HCT116 (cell line): ENCODE measurements at places on chromosomes 4 and X.

- DNase-seq = no peak
These were observed 111.5 kb downstream of the AFAP1 start for GRCh38 chr4:7828011-7828720.

- DNase-seq = no peak
These were observed 42.5 kb upstream of the ZNF157 start for GRCh38 chrX:47327902-47328301.

- DNase-seq = no peak
These were observed 17.0 kb upstream of the MAPK10 start for GRCh38 chr4:86376850-86377249.

DNA sequence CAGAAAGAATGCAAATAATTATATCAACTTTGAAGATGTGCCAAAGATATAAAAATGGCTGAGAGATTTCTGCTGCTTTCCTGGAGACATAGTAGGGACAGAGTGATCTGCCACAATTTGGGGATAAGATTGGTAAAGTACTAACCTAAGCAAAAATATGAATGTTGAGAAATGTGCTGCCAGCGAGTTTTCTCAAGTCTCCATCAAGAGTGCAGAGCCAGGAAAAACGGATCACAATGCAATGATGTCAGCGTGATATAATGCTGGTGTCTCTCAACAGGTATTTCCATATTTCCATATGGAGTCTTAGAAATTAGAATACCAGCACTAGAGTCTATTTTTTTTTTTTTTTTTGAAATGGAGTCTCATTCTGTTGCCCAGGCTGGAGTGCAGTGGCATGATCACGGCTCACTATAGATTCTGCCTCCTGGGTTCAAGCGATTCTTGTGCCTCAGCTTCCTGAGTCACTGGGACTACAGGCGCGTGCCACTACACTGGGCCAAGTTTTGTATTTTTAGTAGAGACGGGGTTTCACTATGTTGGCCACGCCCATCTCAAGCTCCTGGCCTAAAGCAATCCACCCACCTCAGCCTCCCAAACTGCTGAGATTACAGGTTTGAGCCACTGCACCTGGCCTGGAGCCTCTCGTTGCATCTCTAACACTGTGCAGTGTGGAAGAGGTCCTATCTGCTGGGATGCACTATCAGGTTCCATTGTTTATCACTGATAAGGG lies 893.5 kb downstream of the TRIML1 start:
- DNase-seq = no peak

DNA sequence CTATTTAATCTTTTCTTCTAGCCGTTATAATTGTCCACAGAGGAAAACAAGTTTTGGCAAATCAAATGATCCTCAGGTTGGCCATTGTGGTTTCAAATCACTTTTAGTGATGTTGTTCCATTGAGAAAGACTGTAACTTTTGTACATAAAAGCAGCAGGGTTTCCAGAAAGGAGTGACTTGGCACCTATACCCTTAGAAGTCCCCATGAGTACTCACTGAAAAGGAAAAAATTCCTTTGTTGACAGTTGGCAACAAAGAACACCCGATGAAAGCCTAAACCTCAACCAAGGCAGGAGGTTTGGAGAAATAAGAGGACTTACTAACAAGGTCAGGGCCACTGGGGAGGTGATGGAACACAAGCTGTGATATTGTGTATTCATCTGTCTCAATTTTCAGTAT lies 474.4 kb downstream of the RAPGEF2 start:
- DNase-seq = no peak

DNA sequence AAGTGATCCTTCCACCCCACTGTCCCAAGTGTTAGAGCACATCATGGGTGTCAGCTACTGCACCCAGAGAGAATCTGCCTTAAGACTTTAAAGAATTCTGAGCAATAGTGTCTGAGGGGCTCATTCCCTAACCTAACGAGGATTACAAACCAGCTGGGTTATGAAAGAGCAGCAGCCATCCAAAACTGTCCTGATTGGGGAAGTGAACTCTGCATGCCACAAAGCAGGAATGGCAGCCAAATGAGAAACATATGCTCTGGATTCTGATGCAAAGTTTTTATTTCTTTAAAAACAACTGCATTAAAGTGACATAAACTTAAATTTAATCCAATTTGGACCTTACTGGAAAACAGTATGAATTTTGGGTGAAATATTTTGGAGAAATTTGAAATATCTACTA lies 103.2 kb downstream of the ANXA3 start:
- no peak for DNase-seq

GRCh38 chr4:176413171-176413570 lies 93.4 kb downstream of the SPCS3 start:
- DNase-seq = no peak

GRCh38 chrX:27446423-27446822 lies 16.7 kb downstream of the PPP4R3C start:
- DNase-seq = no peak

- no peak for DNase-seq
These were observed 100.2 kb downstream of the ANAPC4 start for GRCh38 chr4:25477221-25477620.

- DNase-seq = no peak
These were observed 42.8 kb downstream of the PDE5A start for GRCh38 chr4:119585771-119586170.

DNA sequence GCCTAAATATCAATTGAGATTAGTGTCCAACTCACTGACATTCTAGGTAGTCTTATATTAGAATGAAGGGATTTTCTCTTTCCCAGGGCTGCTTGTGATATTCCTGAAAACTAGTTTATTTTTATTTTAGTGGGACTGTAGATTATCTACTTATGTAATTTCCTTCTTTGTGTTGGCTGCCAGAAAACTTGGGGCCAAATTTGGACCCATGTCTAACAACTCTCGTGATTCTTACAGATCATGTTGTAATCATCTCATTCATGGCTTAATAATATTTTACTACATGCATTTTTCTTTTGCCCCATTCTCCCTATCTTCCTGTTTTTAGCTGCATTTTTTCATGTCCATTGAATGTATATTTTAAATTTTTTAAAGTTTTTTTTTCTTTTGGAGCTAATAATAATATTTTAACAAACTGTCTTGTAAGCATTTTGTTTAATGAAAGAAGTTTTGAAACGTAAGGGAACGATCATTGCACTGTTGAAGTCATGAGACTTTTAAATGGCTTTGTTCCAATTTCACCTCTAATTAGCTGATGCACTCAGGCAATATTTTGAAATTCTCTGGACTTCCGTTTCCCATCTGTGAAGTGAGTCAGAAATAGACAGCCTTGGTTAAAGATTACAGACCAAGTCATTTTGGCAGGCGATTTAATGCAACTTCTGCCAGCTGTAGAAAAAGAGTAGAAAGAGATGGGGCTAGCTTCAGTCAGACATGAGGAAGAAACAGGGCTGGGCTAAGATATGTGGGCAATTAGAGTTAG lies 14.3 kb upstream of the TDO2 start:
- no peak for DNase-seq

DNA sequence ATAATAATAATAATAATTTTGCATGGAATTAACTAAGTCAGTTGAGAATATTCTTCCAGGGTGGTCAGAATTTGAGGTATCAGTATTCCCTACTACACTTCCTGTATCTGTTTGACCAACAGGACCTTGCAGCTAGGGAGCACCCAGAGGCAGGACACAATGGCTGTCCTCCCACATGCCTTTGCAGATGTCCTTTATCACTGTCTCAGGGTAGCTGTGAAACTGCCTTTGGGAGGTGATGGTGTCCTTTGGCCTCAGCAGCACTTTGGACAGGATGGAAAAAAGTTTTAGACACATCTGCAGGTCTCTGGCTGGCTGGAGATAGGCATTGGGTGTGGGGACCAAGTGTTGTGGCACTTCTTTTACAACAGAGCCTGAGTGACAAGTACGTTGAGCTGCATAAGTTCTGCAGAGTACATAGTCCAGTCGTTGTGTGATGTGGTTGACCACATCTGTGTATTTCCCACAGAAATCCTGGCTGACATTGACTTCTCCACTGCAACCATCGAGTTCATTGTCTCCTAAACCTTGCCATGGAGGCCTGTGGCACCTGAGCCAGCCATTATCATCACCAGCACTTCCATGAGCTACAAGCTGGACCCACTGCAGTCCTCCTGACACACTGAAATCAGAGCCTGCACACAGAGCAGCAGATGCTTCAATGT lies 19.1 kb upstream of the UBA6 start:
- DNase-seq = no peak

- DNase-seq = no peak
These were observed 727.7 kb upstream of the FAM241A start for GRCh38 chr4:111417521-111417920.

- DNase-seq = no peak
These were observed at the start of gene RENBP for GRCh38 chrX:153944140-153944799. RENBP (minus strand) TSS chrX:153944643; CDS start chrX:153944610, 33 bp downstream.

DNA sequence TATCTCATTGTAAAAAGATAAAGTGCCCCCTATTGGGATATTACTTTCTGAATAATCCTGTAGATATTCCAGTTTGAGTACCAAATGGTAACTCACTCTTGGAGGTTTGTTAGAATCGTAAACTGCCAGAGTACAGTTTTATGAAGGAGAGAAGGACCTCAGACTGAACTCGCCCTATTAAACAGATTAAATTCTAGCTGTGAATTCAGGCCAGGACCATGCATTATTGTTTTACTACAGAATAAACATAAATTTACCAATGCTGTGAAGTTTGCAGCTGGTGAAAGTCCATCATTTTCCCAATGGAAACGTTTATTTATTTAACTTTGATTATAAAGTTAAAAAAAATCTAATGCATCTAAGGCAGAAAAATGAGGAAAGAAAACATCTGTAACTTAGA lies 20.2 kb upstream of the PRDM5 start:
- DNase-seq = no peak

- DNase-seq = no peak
These were observed 67.8 kb upstream of the ANXA3 start for GRCh38 chr4:78483811-78484210.

DNA sequence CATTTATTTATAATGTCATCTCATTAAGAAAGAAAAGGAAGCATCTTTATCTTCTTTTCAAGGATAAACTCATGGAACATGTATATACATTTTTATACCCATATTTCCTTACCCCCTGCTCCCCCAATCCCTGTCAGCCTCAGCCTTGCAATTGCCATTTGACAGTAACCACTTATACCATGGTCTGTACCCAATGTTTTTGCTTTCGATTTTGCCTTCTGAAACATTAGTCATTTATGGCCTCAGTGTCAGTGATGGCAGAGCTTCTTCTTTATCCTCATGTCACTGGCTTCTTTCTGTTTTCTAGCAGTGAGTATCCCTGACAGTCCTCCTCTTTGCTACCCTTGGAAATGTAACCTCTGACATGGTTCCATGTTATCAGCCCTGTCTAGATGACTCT lies 228.4 kb downstream of the SPRY1 start:
- DNase-seq = no peak

- DNase-seq = no peak
These were observed 80.6 kb upstream of the CD99 start for GRCh38 chrX:2610246-2611170.

- DNase-seq = no peak
These were observed 383.6 kb downstream of the ADGRL3 start for GRCh38 chr4:61583696-61584095.

DNA sequence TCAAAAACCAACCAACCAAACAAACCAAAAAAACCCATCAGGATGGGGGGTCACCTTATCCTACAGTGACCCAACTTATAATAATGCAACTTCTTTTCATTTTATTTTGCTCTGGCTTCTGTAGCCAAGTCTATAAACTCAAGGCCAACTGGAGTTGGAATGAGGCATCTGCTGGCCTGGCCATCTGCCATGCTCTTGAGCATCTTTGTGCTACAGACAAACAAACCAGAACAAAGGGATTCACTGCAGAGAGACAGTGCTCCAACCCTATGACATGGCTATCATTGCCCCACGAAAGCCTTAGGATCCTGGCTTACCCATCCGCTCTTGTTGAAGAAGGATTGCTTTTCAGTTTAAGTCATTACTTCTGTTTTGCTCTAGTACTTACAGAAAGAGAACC lies 49.2 kb upstream of the SCRG1 start:
- DNase-seq = no peak

DNA sequence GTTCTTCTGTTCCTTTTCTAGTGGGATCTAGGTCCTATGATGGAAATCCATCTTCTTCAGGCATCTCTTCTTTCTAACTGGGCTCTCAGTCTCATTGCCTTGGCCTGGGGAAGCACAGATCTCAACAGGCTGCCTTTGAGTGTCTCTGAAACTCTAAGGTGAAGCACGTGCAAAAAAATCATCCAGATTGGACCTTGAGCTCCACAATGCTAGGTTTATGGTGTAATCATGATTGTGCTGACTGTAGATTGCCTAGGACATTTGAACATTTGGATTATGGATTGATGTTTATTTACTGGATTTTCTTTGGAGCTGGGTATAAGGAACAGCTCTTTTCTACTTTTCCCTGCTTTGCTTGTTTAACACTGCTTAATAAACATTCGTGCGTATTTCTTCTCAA lies 191.5 kb upstream of the NR3C2 start:
- DNase-seq = no peak

GRCh38 chr4:146342600-146343192 lies 128.4 kb downstream of the REELD1 start:
- DNase-seq = no peak

- DNase-seq = no peak
These were observed 18.2 kb downstream of the PRDM8 start for GRCh38 chr4:80215449-80216052.

- DNase-seq = no peak
These were observed at the start of gene DDX53 for GRCh38 chrX:22999696-23000223. DDX53 (plus strand) TSS chrX:22999960; CDS start chrX:23000058, 98 bp downstream.

DNA sequence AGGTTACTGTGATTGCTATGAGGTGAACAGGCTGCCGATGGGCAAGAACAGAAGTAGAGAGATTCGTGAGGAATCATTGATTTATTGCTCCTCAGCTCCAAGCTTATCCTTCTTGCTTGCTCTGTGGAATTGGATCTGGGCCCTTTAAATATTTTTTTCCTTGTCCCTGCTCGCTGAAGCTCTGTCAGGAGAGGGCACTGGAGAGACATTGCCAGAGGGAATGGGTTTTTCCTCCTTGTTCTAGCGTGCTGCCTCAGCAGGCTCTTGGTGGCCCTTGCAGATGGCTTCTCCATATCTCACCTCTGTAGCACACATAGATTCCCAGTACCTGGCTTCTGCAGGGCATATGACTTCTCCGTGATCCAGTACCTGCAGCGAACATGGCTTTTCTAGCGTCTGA lies 67.4 kb downstream of the CNGA2 start:
- DNase-seq = no peak

- no peak for DNase-seq
These were observed 91.3 kb downstream of the RASGEF1B start for GRCh38 chr4:81380437-81380836.
